ENCODE measurements at places on chromosomes 3 and 15. TPM values are rescaled to one million over a fixed set of nuclear protein-coding genes. Genes with fewer than 3 reads are reported as not detected.

The SMCO1 gene
- total RNA-seq, result not detected

The TMCO5A gene
- total RNA-seq, result not detected

The GPR160 gene
- 1.6 TPM for total RNA-seq

The MST1 gene
- total RNA-seq, result 61.0 TPM

The STX19 gene
- total RNA-seq, result not detected

The ASB14 gene
- total RNA-seq, result not detected

The CCR2 gene
- total RNA-seq, result not detected

The LSAMP gene
- total RNA-seq, result 9.8 TPM

The ABHD2 gene
- 53.4 TPM for total RNA-seq

The PIGZ gene
- 0.98 TPM for total RNA-seq

The ZNF80 gene
- total RNA-seq, result not detected

The IMPG2 gene
- total RNA-seq, result 0.16 TPM

The THPO gene
- not detected for total RNA-seq
